Non-pigmented ciliary epithelial cell (primary cell): ENCODE measurements at places on chromosomes 7 and 10.

GRCh38 chr10:9028231-9028630 is 973.7 kb downstream of the GATA3 start:
- DNase-seq, result no peak

- no peak for DNase-seq
Measured at GRCh38 chr7:149477494-149478443, 16.9 kb upstream of the ZNF777 start.

GRCh38 chr7:2724453-2725177 is 36.6 kb downstream of the AMZ1 start:
- DNase-seq, result no peak

DNA sequence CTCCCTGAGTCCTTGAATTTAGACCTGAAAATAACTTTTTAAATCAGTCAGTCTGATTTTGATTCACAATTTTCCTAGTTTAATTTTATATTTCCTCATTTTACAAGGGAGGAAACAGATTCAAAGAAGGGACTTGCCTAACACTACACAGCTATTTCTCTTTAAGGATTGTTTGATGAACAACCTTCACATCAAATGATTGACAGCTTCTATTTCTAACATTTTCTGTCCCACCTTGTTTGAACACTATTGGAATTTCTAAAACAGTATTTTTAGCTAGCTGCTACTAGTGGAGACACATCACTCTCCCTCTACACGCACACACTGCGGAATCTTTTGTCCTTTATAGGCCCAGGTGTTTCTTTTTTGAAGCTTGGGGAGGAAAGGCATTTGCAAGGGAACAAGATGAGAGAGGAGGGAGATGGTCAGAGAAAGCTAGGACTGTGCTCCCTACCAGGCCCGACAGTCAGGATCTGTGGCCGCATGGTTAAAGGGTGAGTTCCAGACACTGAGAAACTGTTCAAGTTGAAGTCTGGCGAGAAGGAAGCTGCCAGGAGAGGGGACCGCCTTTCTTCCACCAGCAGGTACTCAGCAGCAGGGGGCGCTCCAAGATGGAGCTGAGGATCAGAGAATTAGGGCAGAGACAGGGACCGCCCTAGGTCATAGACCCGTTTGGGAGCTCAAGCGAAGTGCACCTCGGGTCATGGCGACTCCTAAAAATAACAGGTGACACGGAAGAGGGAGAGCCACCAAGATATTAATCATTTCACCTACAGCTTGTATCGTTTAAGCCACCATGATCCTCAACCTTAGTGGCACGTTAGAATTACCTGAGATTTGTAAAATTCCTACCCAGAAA is 49.7 kb downstream of the DNAJC12 start:
- DNase-seq, result no peak

GRCh38 chr10:11397077-11397965 is 214.1 kb downstream of the USP6NL start:
- no peak for DNase-seq

DNA sequence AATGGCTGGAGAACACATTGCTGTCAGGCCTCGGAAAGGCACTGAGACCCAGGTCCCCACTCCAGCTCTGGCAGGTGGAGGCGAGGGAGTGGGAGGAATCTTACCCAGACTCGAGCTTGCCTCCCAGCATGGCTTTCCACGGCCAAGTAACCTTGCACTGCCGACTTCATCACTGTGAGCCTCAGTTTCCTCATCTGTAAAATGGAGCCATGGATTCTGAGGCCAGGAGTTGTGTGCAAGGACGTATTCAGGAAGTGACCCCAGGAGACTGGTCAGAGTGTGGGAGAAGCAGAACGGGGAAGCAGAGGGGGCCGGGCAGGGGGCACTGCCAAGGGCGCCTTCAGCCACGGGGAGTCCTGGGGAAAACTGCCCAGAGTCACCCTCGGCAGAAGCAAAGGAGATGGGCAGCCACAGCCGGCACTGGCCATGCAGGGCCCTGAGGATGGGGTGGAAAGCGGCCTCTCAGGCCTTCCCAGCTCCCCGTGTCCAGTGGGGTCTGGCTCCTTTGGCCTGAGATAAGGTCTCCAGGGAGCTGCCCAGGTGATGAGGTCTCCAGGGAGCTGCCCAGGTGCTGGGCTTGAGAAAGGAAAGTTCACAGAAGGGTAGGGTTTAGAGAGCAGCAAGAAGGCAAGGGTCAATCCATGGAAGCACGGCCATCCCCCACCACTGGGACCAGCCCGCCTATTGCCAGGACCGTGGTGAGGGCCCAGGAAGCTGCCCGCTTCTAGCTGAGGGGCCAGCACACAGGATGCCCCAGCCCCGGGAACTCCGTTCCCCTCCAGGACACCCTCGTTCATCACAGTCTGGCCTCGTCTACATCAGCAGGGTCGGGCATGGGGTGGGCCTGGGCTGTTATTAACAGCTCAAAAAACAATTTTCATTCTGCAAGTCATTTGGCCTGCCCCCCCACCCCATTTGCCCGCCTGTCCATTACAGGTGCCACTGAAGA is 34.3 kb upstream of the EN2 start:
- no peak for DNase-seq

DNA sequence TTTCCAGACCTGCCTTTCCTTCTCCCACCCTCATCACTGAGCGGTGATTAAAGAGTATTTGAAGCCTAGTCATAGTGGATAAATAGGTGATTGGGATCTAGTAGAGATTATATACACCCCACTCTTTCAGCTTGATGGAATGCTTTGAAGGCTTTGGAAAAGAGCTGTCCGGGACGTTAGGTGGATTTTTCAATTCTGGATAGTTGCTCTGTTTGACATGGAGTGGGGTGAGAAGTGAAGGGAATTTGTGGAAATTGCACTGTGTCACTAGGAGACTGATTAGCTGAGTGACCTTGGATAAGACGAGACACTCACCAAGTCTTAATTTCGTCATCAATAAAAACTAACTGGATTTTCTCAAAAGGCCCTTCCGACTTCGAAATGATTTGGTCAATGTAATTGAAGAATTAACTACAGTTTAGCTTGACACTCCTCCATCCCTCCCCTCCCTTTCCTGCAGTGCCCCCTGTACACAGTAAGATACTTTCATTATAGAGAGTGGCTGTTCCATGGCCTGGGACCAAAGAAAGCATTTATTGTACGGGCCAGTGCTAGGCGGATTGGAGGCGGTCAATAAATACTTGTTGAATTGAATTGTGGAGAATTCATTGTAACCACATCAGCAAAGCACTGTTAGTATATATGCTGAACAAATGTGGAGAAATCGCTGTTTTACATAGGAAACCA is 962 bp downstream of the ZKSCAN1 start:
- no peak for DNase-seq

DNA sequence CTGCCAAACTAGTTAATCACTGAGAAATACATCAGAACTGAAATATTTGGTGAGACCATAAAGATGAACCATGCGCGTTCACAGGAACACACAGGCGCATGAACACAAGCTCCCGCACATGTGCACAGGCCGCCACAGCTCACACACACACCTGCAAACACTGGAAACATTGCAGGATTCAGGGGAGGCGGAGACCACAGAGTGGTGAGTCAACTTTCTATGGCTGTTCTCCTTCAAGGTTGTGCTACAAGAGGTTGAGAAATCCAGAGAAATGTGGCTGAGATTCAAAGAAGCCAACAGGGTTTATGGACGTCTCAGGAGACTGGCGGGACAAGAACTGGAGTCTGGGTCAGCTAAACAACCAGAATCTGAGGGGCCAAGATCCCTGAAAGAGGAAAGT is 17.8 kb downstream of the ESYT2 start:
- DNase-seq, result peak; percentile 55

GRCh38 chr7:1749864-1750466 is 79.9 kb downstream of the ELFN1 start:
- DNase-seq, result no peak

DNA sequence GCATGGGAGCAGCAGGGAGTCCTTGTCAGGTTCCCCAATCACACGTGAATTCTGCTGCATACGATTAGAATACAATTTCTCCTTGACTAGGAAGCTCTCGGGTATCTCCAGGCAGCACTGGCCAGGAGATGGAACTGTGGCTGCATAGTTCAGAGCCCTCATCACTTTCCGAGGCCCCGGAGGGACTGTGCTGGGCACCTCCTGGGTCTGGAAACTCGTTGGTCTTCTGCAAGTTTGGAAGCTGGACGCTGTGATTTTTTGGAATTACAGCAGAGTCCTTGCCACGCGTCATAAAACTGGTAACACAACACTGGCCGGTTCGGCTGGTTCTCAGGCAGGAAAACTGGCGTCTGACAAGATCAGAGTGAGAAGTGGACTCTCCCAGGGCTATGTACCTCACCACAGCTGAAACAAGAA is 216.1 kb downstream of the CCDC3 start:
- DNase-seq, result no peak

DNA sequence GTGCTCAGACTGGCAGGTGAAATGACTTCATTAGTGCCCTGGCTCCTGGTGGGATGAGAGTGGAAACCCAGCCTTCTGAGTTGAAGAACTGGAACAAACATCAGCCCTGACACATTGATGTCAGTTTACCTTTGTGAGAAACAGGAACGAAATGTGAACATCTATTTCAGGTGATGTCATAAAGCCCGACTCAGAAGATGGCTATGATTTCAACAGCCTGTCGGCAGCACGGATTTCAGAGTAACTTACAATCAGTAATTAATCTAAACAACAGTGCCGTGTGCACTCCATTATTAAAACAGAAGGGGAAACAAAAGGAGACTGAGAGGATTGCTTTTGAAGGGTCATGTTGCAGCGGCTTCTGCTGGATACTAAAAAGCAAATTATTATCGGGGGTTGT is 243.2 kb downstream of the FRMD4A start:
- DNase-seq, result no peak

DNA sequence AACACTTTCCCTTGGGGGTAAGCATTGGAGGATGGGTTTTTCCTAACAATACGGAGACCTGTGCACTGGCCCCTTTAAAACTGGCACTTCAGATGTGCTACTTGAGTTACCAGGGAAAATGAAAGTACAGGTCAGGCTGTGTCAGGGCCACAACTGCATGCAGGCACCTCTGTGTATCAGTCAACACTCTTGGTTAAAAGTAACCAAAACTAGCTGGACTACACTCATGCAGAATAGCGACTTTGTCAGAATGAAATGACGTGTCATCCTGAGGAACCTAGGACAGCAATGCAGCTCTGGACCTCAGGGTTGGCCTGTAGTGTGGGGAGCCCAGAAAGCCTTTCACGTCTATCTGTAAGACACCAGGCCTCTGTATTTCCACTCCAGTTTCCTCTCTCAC is 33.8 kb upstream of the SMKR1 start:
- no peak for DNase-seq
